SW480 (cell line): ENCODE measurements at places on chromosomes 13 and 19.
A peak's percentile ranks its signal among the peaks of the same experiment; 100 is the strongest.

DNA sequence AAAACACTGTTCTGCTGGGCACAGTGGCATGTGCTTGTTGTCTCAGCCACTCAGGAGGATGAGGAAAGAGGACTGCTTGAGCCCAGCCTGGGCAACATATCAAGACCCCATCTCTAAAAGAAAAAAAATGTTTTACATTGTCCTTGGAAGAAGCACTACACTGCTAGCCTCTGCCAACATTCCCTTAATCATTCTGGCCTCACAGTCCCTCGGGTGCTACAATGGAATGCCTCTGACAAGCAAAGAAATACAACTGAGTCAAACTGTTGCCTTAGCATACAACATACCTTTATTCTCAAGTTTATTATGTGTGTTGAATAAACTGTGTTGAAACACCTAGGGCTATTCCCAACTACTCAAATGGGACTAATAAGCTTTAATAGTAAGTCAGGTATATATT is 56.1 kb downstream of the PSPC1 start:
- no peak for DNase-seq

DNA sequence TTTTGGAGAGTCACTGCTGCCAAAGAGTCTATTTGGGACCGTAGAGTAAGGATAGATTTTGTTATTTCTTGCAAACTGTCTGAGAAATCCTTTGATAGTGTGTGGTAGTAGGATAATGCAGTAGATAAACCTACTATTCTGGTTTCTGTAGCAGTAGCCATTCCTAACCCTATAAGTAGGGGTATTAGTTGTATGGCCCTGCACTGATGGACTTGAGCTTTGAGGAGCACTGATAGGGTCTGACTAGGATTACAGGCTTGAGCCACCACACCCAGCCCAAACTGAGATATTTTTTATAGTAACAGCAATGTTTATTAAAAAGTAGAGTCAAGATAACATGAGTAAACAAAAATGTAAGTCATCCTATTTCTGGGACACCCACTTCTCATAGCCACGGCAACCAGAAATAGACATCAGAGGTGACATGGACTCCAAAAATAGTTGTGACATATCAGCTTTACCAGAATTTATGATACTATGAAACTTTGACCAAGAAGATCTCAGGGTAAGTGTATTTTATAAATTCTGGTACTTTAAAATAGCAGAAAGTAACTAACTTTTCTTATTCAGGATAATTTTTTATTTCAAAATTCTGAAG is 479.1 kb downstream of the SUCLA2 start:
- no peak for DNase-seq

DNA sequence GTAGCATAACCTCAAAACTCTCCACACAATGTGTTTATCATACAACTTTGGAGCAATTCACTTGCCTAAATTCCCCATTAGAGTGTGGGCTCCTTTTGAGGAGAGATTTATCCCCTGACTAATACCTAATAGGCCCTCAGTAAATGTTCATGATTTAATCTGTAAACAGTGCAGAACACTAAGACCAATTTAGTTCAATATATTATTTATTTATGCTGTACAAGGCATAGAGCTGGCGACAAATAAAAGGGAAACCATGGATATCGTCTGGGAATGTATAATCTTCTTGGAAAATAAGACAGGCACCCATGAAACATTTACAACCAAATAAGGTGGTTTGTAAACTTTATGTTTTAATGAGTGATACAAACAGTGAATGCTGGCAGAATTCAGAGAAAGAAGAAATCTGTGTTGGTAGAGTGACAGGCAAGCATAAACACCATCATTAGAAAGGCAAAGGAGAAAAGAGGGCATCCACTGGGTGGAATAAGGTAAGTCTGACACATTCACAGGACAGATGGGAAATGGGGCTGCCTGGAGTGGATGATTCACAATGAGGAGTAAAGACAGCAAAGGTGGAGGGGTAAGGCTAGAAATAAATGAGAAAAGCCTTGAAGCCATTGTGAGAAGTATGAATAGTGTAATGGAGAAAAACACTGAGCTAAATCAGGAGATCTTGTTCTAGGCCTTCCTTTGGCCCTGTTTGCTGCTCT is 106.1 kb upstream of the MIR17HG start:
- DNase-seq = no peak

DNA sequence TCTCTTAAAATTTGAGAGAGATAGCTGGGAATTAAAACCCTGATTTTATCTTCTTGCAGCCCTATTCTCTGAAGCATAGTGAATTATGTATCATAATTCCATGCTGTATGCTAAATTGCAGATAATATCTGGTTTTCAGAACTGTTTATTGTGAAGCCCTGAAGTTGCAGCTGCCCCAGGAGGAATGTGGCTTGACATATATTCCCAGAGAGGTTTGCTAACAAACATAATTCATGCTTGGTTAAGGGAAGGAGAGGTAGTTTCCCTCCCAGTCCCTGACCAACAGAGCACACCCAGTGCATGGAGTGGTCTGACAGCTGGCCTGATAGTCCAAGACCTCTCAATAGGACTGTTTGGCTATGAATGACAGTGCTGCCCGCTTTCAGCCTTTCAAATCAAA is 500.6 kb upstream of the MIR17HG start:
- no peak for DNase-seq

GRCh38 chr19:38267761-38268483 is 3.5 kb downstream of the SPINT2 start:
- no peak for DNase-seq

GRCh38 chr13:112753833-112754232 is 64.0 kb downstream of the ATP11A start:
- no peak for DNase-seq

- DNase-seq = no peak
Observed at GRCh38 chr13:46149272-46150133, 32.5 kb downstream of the LCP1 start.

- DNase-seq = no peak
Observed at GRCh38 chr13:23750383-23751121, 138.6 kb downstream of the MIPEP start.

GRCh38 chr13:33123066-33123859 is 107.0 kb downstream of the KL start:
- DNase-seq = no peak

GRCh38 chr19:38596057-38596981 is 21.4 kb downstream of the MAP4K1 start:
- peak; percentile 80 for DNase-seq

- no peak for DNase-seq
Observed at GRCh38 chr13:36369268-36370107, 23.3 kb upstream of the SPART start.

DNA sequence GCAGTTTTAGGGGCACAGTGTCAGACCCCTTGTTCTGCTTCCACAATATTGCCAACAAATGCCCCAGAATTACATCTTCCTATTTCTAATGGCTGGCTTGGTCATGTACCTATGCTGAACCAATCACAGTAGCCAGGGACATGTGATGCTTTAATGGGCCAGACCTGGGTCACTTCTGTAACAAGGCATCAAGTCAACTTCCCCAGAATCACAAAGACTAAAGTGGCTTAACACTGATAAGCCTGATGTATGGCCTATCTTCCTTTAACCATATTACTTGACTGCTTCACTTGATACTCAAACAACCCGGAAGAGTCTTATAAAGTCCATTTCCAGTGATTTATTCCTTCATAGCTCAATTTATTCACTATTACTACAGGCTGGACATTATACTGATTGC is 19.6 kb downstream of the LNX2 start:
- no peak for DNase-seq

DNA sequence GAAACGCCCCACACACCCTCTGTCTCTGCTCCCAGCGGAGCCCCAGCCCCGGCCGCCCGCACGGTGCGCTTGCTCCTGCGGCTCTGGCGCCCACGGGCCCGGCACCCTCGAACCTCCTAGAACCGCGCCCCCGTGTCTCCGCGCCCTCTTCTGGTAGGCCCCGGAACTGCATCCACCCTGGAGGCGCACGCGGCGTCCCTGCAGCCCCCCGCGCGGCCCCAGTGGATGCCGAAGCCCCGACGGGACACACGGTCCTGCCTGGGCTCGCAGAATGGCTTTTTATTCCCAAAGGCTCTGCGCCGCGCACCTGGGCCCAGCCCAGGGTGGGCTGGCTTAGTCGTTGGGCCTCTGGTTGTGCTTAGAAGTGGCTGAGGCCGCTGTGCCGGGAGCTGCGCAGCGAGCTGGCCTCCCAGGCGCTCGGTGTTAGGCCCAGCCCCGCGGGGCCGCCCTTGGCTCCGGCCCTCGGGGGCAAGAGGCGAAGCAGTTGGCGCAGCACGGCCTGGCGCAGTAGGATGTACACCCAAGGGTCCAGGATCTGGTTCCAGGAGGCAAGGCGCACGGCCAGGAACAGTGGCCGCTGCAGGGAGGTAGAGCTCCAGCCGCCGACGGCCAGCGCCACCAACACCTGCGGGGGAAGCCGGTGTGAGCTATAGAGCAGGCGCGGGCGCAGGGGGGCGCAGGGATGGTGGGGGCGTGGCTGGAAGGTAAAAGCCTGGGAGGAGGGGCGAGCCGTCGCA is 2.8 kb downstream of the PTGER1 start:
- DNase-seq = peak; percentile 55

DNA sequence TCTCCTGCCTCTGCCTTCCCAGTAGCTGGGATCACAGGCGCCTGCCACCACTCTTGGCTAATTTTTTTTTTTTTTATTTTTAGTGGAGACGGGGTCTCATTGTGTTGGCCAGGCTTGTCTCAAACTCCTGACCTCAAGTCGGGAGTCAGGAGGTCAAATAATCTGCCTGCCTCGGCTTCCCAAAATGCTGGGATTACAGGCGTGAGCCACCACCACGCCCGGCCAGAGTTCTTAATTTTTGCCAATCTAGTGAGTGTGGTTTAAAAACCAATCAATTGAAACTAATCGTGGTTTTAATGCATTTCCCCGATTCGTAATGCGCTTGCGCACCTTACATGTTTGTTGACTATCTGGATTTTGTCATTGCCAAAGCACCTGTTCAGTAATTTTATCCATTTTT is 37.0 kb downstream of the SKA3 start:
- no peak for DNase-seq

- no peak for DNase-seq
Observed at GRCh38 chr13:99422586-99423220, 78.6 kb upstream of the TM9SF2 start.

GRCh38 chr19:28705008-28705407 is 507.9 kb downstream of the UQCRFS1 start:
- peak; percentile 84 for DNase-seq
